GF-D8 (cell line): ENCODE measurements at places on chromosomes 13 and 19.

DNA sequence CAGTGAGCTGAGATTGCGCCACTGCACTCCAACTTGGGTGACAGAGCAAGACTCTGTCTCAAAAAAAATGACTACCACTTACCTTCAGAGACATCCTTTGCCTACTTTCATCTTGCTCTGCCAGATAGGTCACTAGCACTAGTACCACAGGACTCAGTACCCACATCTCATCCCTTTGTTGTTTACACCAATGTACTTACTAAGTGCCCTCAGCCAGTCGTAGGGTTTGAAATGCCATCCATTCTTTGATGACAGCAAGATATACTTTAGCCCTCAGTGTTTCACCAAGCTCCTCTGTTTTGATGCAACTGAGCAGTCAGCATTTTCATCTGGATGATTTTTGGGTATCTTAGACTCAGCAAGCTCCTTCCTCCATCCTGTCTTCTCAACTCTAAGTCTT lies 6.1 kb downstream of the URAD start:
- DNase-seq = no peak

- no peak for DNase-seq
Observed at GRCh38 chr13:78827471-78827870, 168.5 kb upstream of the OBI1 start.

DNA sequence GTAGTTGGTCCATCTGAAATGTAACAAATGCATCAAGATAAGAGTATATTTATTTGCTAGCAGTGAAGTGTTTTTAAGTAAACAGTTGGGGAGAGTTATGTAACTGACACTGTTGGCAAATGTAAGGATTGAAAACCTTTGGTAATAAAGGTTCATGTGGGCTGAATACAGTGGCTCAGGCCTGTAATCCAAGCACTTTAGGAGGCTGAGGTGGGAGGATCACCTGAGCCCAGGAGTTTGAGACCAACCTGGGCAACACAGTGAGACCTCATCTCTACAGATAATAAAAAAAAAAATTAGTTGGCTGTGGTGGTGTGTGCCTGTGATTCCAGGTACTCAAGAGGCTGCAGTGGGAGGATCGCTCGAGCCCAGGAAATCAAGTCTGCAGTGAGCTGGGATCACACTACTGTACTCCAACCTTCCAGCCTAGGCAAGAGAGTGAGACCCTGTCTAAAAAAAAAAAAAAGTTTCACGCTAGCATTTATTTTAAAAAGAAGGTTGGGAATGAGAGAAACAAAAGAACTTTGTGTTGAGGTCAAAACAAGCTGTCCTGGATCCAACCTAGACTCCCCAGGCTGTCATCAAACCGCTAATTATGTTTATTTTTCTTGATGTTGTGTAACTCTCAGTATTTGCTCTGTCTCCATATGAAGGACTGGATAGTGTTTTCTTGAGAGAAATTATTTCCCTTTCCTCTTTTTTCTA lies 20.7 kb downstream of the SETDB2 start:
- DNase-seq = no peak

GRCh38 chr13:45807520-45808099 lies 43.9 kb downstream of the SIAH3 start:
- DNase-seq = peak; percentile 36

GRCh38 chr13:78035500-78035899 lies 116.9 kb upstream of the EDNRB start:
- DNase-seq = no peak

DNA sequence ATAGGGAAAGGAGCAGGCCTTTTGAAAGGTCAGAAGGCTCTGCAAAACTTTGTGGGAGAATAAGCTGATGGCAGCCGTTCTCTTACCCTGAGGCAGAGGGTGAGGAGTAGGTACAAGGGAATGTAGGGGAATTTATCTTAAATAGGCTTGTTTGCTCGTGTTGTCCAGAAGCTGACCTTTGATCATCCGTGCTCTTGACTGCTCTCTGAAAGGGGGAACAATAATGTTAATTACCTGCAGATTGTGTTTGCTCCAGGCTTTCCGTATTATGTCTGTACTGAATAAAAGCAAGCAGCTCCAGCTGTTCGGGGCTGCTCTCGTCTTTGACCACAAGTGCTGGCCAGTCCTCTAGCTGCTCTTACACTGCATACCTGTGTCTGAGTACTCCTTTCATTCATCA lies 116.3 kb downstream of the ZNF429 start:
- DNase-seq = no peak

GRCh38 chr19:27993619-27994570 lies 1219.1 kb downstream of the UQCRFS1 start:
- DNase-seq = no peak

GRCh38 chr13:34748596-34748995 lies 193.5 kb upstream of the NBEA start:
- no peak for DNase-seq
